ENCODE measurements at places on chromosomes 12 and 14.

DNA sequence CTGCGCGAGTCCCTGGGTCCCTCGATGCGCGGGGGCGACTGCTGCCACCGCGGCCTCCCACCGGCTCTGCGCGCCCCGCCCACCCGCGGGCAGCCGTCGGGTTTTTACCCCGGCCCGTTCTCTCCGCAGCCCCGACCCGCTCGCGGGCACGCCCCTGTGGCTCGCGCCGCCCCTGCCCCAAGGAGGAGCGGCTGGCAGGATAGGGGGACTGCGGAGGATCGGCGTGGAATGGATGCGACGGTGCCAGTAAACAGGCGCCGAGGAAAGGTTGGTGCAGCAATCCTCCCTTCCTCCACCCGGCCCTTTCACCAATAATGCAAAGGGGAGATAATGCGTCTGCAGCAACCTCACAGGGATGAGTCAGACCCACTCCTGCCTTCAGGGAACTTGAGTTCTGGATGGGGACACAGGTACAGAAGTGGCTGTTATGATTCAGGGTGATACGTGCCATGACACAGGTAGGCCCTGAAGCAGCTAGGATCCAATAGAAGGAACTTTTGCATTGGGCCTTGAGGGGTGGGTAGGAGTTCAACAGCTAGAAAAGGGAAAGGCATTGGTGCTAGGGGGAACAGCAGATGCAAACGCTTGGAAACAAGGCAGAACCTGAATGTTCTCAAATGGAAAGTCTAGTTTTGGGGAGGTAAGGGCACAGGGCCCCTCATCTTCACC is 554 bp upstream of the DEGS2 start:
- DNase-seq = no peak

DNA sequence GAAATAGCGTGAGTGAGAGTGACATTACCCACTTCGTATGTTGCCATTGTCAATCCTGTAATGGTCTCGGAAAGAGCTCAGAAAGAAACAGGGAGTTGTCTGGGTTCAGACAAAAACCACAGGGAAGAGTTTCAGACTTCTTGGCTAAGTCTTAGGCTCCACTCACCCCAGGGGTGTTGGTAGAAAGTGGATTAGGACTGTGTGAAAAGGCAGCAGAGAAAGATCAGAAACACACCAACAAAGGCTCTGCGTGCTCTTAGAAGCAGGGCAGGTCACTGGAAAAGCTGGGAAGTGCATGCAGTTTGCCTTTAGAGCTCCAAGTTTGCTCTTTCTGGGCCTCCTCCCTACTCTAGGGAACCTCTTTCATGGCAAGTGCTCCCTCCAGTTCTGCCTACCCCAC is 106.1 kb upstream of the PLXNC1 start:
- no peak for DNase-seq

DNA sequence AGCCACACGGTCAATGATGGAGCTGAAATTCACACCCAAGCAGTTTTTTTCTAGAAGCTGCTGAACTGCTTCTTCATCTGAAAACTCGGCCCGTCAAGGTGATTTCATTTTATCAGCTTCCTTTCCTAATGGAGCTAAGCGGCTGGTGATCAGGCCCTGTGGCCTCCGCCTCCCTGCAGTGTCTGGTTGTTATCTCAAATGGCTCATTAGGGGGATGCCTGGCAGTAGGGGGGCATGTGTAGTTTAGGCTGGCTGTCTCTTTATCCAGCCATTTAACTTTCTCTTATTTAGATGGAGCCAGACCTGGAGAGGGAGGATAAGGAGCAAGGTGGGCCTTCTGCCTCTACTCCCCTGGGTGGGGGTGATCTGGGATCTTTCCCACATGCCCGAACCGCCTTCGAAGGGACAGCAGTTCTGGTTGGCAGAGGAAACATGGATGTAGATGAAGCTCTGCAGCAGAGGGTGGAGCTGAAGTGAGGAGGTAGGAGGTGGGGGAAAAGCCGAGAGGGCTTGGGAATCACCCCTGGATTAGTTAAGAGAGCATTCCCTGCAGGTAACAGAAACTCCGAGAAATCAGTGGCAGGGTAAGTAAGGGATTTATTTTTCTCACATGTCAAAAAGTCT is 64.4 kb downstream of the TGFB3 start:
- no peak for DNase-seq

DNA sequence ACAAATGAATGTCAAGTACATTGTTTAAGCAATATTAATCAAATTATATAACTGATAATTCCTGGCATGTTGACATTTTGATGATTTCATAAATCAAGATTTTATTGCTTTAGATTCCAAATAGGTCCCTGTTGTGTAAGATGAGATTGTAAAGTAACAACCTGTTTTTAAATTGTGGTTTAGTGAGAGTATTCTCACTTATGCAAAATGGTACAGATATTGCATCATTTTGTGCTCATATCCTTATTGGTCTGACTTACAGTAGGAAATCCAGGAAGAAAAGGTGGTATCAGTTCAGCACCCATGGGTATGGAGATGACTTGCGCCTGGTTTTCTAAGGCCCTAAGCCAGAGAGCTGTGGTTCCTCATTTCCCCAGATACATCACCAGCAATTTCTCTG is 165.5 kb downstream of the KIF21A start:
- no peak for DNase-seq

GRCh38 chr12:70883855-70884254 is 36.7 kb downstream of the PTPRR start:
- no peak for DNase-seq

- DNase-seq = no peak
Observed at GRCh38 chr12:93200291-93200917, 177.3 kb upstream of the NUDT4 start.

DNA sequence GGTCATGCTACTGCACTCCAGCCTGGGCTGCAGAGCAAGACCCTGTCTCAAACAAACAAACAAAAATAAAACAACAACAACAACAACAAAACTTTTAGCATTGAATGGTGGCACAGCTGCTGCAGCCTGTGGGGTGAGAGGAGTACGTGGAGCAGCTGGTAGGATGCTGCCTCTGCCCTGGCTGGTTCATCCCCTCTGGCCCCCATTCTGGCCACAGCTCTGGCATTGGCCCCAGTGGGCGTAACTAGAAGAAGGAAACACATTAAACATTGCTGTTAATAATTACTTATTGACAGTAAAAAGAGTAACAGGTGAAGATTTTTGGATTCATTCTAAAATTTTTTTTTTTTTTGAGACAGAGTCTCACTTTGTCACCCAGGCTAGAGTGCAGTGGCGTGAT is 28.8 kb upstream of the C2CD5 start:
- DNase-seq = no peak

DNA sequence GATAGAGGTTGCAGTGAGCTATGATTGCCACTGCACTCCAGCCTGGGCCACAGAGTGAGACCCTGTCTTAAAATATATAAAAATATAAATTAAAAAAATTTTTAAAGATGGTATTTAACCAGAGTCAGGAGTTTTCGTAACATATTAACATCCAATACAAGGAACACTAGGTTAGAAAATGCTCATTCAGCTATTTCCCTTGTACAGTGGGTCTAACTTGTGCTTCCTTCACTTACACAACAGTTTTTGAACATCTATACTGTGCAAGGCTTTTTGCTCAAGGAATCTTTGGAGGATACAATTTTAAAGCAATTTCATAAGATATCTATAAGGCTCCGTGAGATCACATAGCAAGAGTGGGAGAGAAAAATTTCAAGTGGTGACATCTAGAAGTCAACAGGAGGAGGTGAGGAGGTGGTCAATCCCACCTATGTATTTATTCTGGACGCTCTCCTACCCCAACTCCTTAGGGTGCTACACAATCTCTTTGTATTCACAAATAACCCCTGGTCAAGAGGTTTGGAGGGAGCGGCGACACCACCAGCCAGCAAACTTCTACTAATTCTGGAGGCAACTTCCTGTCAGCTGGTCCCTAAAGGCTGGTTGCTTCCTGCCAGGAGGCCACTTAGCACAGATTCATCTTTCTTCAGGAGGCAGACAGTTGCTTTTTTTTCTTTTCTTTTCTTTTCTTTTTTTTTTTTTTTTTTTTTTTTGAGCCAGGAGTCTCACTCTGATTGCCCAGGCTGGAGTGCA is 22.2 kb downstream of the DUSP16 start:
- no peak for DNase-seq

- peak; percentile 91 for DNase-seq
Observed at GRCh38 chr12:120254809-120255208, 10.7 kb downstream of the PXN start.

DNA sequence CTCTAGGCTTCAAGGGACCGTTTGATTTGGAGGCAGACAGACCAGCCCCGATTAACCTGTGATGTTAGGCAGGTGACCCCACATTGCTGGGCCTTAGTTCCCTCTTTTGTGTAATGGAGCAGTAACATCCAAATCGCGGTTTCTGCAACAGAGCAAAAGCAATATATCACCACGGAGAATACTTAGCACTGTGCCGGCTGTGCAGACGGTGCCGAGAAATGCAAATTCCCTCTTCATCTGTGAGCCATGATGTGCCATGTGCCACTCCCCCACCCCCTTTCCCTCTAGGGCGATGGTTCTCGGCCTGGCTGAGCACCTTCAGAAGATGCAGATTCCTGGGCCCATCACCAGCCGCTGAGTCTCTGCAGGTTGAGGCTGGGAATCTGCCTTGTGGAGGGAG is 10.9 kb downstream of the BCL7A start:
- no peak for DNase-seq

GRCh38 chr14:76500011-76500410 is 124.1 kb downstream of the ESRRB start:
- no peak for DNase-seq

GRCh38 chr14:74389980-74390379 is 36.0 kb downstream of the SYNDIG1L start:
- DNase-seq = no peak

- no peak for DNase-seq
Observed at GRCh38 chr12:130401703-130402102, 64.0 kb downstream of the PIWIL1 start.

DNA sequence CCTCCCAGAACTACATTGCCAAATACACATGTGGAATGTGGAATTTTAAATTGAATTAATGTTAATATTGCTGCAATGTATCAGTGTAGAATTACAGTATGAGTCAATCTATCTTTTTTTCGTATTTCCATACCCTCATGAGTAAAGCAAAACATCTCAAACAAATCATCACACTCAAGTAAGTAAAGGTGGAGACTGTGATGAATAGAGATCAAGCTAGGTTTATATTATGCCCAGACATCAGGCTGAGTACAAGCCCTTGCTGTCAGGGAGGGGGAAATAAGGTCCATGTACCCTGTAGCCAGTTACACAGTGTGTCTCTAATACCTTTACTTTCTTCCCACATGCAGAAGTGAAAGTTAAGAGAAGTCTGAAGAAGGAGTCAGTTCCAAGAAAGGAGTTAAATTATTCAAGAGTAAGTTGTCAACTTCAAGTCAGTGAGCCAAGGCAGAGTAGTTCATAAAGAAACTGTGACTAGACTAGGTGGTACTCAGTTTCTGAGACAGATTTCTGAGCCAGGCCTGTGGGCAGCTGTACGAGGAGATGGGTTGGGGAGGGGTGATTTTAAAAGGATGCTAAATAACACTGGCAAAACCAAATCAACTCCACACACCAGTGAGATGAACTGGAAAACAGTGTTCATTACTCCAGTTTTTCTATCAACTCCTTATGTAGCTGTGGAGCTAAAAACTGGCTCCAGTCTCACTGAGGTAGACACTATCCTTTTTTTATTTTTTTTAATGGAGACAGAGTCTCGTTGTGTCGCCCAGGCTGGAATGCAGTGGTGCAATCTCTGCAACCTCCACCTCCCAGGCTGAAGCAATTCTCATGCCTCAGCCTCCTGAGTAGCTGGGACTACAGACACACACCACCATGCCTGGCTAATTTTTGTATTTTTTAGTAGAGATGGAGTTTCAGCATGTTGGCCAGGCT is 23.8 kb upstream of the STK38L start:
- DNase-seq = no peak

DNA sequence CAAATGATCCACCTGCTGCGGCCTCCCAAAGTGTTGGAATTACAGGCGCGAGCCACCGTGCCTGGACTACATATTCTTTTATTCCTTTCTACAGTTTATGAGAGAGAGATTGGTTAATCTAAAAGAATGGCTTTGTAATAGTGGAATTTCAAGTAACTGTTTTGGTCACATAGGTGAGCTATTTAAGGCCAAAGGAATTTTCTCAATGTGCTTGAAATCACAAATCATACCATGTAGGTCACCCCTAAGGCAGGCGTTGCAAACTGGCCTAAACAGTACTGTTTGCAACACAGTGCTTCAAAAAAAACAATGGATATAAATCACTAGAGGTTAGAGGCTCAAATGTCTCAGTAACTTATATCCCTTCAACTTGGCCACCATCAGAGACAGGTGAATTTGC is 103.7 kb upstream of the PTPRR start:
- DNase-seq = no peak

DNA sequence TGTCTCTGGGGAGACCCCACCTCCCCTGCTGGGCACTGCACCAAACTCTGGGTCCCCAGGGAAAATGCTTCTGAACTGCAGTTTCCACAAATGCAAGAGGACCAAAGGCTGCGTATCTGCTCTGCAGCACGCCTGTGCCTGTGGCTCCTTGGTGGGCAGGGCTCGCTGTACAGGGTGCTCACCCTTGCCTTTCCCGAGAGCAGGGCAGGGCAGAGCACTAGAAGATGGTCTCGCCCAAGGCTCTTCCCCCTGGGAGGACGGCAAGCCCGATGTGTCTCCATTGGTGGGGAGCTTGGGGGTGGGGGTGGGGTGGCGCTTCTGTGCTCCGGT is 175.3 kb upstream of the RTL1 start:
- DNase-seq = no peak

- DNase-seq = peak; percentile 48
Observed at GRCh38 chr12:90250766-90251165, 542.1 kb upstream of the ATP2B1 start.

DNA sequence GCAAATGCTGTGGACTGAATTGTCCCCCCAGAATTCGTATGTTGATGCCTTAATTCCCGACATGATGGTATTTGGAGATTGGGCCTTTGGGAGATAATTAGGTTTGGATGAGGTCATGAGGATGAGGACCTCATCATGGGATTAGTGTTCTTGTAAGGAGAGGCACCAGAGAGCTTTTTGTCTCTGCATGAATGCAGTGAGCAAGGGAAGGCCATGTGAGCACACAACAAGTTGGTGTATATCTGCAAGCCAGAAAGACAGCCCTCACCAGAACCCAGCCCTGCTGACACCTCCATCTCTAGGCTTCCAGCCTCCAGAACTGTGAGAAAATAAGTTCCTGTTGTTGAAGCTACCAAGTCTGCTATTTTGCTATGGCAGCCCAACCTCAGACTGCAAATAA is 51.9 kb upstream of the SMCO2 start:
- no peak for DNase-seq

GRCh38 chr12:22228022-22228875 is 106.3 kb downstream of the ST8SIA1 start:
- DNase-seq = no peak

DNA sequence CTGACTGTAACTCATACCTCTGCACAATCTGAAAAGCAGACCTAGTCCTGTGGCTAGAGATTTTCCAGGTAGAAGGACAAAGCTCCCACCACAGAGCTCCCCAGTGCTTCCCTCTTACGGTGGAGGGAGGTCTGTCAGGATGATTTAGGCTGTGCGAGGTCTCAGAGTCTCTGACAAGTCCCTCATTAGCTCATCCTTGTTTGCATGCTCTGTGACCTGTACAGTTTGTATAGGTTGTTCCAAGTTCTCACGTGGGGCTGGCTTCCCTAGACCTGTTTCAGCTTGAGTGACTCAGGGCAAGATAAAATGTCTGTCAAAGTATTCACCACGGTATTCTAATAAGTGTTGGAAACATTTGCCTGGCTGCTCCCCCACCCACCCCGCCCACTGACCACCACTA is 34.8 kb downstream of the ASCL1 start:
- DNase-seq = no peak

- DNase-seq = no peak
Observed at GRCh38 chr14:37375566-37375965, 177.8 kb downstream of the MIPOL1 start.

GRCh38 chr14:61928300-61928699 is 166.1 kb downstream of the SNAPC1 start:
- DNase-seq = no peak
